Left renal pelvis (tissue), 4 donors: ENCODE measurements at places on chromosomes 6 and 20. TPM values are rescaled to one million over a fixed set of nuclear protein-coding genes. Genes with fewer than 3 reads are reported as not detected.

Gene RSPH9
- polyA plus RNA-seq: 2.1 TPM

Gene BPIFA1
- not detected for polyA plus RNA-seq

Gene DEF6
- polyA plus RNA-seq: 7.6 TPM

Gene TGM6
- polyA plus RNA-seq: not detected

Gene ADGRF4
- not detected for polyA plus RNA-seq

Gene KIF6
- polyA plus RNA-seq: 5.5 TPM

Gene OR5V1
- not detected for polyA plus RNA-seq

Gene POU5F1
- polyA plus RNA-seq: 0.26 TPM

Gene SLC23A2
- 21.8 TPM for polyA plus RNA-seq

Gene GRM1
- 0.23 TPM for polyA plus RNA-seq

Gene PRICKLE4
- polyA plus RNA-seq: 10.8 TPM

Gene ALDH5A1
- polyA plus RNA-seq: 15.8 TPM

Gene CLVS2
- 0.60 TPM for polyA plus RNA-seq

Gene ISM1
- 4.5 TPM for polyA plus RNA-seq

Gene CYP39A1
- polyA plus RNA-seq: 9.1 TPM

Gene CASS4
- polyA plus RNA-seq: 2.7 TPM

Gene TBXT
- polyA plus RNA-seq: not detected

Gene HSPA1L
- polyA plus RNA-seq: 4.4 TPM

Gene SAMD5
- 2.7 TPM for polyA plus RNA-seq

Gene TSPO2
- 2.1 TPM for polyA plus RNA-seq

Gene CAGE1
- 0.17 TPM for polyA plus RNA-seq

Gene CEP250
- polyA plus RNA-seq: 41.5 TPM

Gene KHDC3L
- polyA plus RNA-seq: not detected

Gene MLN
- polyA plus RNA-seq: 2.4 TPM

Gene SPINT3
- not detected for polyA plus RNA-seq

Gene RAB44
- 0.04 TPM for polyA plus RNA-seq

Gene BPIFB4
- polyA plus RNA-seq: not detected

Gene PNLDC1
- polyA plus RNA-seq: 0.13 TPM
